ENCODE measurements at places on chromosomes 2 and 18.

- no peaks in the 10 kb centered on the region for H3K4me1 ChIP-seq
- no peak overlapping the region for H3K27ac ChIP-seq
- no peak for DNase-seq
- no peak overlapping the region for H3K4me3 ChIP-seq
- H3K36me3 ChIP-seq = no peaks in the 10 kb centered on the region
- H3K27me3 ChIP-seq = no peaks in the 10 kb centered on the region
Observed at GRCh38 chr2:101197215-101197745, 46.1 kb upstream of the TBC1D8 start.

DNA sequence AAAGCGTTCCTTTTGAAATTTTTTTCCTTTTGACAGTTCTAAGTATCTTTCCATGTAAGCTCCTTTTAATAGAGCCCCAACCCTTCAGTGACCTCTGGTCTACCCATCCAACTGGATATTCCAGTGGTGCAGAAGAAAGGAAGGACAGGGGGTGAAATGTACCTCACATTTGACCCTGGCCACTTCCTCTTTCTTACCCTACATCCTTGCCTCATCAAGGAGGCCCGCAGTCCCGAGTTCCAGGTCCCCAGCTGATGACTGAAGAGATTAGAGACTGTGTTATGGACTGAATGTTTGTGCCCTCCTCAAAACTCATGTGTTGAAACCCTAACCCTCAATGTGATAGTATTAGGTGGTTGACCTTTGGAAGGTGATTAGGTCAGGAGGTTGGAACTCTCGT, 158.1 kb downstream of the RBM43 start:
- no peak for DNase-seq
- no peaks in the 10 kb centered on the region for H3K4me1 ChIP-seq
- H3K27ac ChIP-seq = no peak overlapping the region
- no peak overlapping the region for H3K4me3 ChIP-seq

GRCh38 chr2:29751390-29751789, 170.0 kb downstream of the ALK start:
- no peak for DNase-seq
- no peak overlapping the region for H3K27ac ChIP-seq
- H3K27me3 ChIP-seq = no peaks in the 10 kb centered on the region

DNA sequence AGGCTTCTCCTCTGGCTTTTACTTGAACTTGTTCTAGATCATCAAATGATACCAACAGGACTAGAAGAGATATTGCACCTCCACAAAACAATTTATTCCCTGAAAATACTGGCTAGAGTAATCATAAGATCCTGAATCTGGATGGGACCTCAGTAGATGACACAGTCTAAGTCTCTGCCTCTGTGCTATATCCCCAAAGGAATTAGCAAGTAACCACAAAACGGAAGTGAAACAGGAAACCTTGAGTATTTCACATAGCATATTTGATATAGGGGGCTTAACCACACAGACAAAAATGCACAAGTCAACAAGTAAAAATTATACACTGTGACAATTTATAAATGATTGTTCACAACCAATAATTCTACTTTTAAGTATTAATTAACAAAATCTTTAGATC, 456.9 kb upstream of the TNP1 start:
- no peaks in the 10 kb centered on the region for H3K4me1 ChIP-seq
- H3K4me3 ChIP-seq = no peak overlapping the region
- no peaks in the 10 kb centered on the region for H3K36me3 ChIP-seq
- H3K27ac ChIP-seq = no peak overlapping the region
- no peaks in the 10 kb centered on the region for H3K27me3 ChIP-seq

DNA sequence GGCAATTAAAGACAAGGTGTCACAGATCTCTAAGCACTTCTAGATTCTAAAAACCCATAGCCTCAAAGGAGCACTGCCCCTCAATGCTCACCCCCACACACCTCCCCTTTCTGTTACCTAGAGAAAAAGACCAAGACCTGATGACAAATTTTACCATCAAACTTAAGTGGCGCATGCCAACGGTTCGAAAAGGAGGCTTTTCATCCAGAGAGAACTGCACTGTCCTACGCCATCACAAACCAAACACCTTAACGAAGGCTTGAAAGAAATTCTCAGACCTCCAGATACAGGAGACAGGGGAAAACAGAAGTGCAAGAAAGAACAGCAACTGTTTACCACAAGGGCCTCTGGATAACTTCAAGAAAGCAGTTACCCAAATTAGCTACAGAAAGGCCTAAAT, 2.0 kb upstream of the ZC3H6 start:
- no peaks in the 10 kb centered on the region for H3K36me3 ChIP-seq
- no peak overlapping the region for H3K4me3 ChIP-seq
- no peaks in the 10 kb centered on the region for H3K27me3 ChIP-seq
- no peak for DNase-seq

DNA sequence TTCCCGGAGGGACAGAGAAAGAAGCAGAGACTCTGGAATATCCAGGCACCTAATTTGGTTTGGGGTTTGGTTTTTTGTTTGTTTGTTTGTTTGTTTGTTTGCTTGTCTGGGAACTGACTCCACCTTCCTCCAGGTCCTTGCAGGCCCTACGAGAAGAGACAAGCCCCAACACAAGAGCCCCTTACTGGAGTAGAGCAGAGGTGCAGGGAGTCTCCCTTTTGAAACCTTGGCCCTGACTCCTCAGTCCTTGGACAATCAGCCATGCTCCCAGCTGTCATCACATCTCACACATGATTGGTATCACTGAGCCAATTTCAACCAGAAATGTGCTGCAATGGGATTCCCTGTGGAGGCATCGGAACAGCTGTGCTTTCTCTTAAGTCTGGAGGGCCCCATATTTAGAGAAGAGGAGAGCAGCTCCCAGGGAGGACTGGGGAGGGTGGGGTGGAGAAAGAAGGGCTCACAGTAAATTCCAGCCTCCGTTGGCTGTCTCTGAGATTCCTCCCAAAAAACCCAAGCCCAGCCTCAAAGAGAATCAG, 279.9 kb upstream of the NCKAP5 start:
- H3K36me3 ChIP-seq = no peaks in the 10 kb centered on the region
- no peak overlapping the region for H3K4me3 ChIP-seq
- H3K4me1 ChIP-seq = no peaks in the 10 kb centered on the region
- H3K27me3 ChIP-seq = no peaks in the 10 kb centered on the region
- H3K27ac ChIP-seq = no peak overlapping the region

- DNase-seq = no peak
- H3K4me3 ChIP-seq = no peak overlapping the region
- H3K27ac ChIP-seq = no peak overlapping the region
- no peaks in the 10 kb centered on the region for H3K27me3 ChIP-seq
- H3K4me1 ChIP-seq = peaks cover 7% of the 10 kb centered on the region
Observed at GRCh38 chr18:13620206-13620672, 106.1 kb downstream of the FAM210A start.

DNA sequence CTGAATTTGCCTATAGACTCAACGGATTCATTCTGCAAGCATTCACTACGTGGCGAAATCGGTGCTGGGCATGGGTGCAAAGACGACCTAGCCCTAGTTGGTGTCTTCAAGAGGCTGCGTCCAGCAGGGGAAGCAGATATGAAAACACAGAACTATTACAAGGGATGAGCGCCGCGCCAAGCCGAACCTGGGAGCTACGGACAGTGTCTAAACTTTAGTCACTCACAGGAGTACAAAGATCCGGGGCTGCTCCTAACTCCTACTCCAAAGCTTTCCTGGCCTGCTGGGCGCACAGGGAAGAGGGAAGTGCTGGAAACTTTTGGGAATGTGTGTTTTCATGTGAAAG, 732 bp upstream of the ANXA4 start:
- peak overlapping the region; percentile 56 for H3K4me3 ChIP-seq
- no peak for DNase-seq
- no peaks in the 10 kb centered on the region for H3K36me3 ChIP-seq
- peaks cover 11% of the 10 kb centered on the region for H3K4me1 ChIP-seq
- peak overlapping the region; percentile 51 for H3K27ac ChIP-seq
- no peaks in the 10 kb centered on the region for H3K27me3 ChIP-seq

- no peak for DNase-seq
- H3K4me1 ChIP-seq = no peaks in the 10 kb centered on the region
Observed at GRCh38 chr18:68263481-68263880, 451.4 kb downstream of the TMX3 start.

DNA sequence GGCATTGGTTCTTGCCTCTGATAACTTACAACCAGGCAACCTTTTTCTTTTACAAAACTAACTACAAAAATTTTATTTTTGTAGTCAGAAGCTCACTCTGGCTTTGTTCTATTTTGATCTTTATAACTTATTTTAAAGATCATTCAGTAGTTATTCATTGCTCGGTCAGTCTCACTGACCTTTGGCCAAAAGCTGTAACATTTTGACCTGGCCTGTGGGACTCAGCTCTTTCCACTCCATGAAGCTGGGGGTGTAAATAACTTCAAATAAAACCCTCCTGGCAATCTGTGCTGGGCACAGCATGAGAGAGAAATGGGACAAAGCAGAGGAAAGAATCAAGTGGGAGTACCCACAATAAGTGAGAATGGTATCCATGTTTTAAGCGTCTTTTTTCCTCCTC, 380.7 kb downstream of the SETBP1 start:
- no peaks in the 10 kb centered on the region for H3K4me1 ChIP-seq
- no peak for DNase-seq
- no peaks in the 10 kb centered on the region for H3K27me3 ChIP-seq
- H3K27ac ChIP-seq = no peak overlapping the region
